ENCODE measurements at places on chromosomes 1 and 21.

DNA sequence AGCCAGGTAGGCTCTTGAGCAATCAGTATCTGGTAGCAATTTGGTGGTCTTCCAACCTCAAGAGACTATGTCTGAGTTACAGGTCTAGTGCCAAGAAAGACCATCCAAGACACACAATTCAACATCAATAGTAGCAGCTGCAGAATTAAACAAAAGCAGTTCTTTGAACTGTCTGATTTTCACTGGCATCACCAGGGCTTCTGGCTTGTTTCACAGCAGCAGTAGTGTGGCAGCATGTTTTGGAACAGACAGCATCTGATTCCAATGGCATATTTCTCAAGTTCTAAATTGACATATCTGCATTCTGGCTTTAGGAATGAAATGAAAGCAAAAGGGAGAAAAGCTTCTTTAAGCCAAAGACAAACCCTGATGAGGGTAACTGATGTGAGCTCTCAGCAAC is 334.7 kb upstream of the PRMT6 start:
- DNase-seq, result no peak

GRCh38 chr1:202005958-202006357 is 4.4 kb upstream of the ELF3 start:
- DNase-seq, result no peak

DNA sequence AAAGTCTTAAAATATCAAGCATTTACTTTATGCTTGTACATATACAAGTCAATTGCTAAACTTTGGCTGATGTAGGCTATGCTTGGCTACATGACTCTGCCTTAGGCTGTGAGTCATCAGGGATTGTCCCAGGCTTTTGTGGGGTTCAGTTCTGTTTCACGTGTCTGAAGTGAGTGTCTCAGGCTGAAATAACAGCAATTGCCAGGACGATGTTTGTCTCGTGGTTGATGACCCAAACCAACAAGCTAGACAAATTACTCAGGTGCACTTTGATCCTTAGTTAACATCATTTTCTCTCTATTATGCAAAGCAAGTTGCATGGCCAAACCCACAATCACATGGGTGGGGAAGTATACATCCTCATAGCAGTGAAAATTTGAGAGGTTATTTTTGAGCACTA is 410.1 kb downstream of the BRINP3 start:
- DNase-seq, result no peak

DNA sequence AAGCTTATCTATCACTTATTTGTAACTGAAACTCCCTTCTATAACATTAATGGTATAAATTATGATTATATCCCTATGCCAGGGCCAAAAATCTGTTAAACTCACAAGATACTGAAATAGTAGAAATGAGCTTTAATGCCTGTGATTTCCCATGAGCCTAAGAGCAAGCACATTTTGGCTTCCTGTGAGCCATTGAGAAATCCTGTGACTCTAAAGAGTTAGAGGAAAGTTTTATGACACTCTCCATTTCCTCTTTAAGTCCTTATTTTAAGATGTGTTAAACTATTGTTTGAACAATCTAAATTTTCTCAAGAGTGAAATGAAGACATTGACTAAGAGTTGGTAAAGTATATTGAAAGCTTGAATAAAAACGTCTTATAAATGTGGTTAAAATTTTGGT is 45.6 kb downstream of the SUCO start:
- no peak for DNase-seq

DNA sequence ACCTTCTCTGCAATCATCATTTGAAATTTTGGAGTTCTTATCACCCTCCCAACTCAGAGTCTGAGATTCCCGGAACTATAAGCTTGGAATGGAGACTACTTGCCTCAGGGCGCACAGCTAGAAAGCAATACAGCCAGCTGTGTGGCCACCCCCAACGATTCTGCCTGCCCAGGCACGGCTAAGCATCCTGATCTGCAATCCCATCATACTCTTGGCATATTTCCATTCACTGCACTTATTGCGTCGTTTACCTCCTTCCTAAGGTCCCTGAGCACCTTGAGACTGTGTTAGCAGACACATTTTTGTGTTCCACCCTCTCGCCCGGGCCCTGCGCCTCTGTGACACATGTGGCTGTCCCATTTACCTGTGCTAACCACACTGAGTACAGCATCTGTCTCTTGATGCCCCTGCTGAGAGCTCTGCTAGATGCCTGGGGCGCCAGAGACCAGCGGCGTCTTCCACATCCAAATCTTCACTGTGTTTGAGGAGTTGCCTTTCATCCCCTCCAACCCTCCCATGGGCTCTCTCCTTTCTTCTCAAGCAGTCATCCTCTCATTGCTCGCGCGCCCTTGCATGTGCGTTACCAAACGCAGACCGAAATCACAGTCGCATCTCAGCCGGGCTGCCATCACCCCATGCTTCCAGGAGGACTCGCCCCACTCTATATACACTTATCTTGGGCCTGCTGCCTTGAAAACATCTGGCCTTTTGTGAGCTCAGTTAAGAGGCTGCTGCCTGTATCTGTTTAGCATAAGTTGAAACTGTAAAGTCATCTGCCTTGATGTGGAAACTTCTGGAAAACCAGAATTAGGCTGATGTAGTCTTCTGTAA is 3.5 kb upstream of the CLDN19 start:
- DNase-seq, result no peak

DNA sequence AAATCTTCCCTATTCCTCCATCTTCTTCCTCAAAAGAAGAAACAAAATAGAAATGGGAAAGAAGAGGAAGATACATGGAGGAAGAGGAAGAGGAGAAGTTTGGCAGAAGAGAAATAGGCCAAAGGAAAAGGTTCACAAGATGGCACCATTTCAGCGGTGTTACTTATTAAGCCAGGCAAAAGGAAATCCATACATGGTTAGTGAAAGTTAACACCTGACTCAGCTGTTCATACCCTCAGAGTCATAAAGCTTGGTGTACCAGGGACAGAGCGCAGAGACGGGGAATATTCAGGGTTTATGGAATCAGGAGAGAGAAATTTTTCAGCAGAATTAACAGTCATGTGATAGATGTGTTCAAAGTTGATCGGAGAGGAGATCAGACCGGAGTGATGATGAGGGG is 70.6 kb downstream of the COQ8A start:
- no peak for DNase-seq

GRCh38 chr1:234997201-234997895 is 131.3 kb downstream of the TOMM20 start:
- DNase-seq, result no peak

GRCh38 chr1:45348609-45348965 is 8.3 kb upstream of the MUTYH start:
- DNase-seq, result no peak

- no peak for DNase-seq
These were observed 987 bp downstream of the DYNLT4 start for GRCh38 chr1:44806025-44806703.

DNA sequence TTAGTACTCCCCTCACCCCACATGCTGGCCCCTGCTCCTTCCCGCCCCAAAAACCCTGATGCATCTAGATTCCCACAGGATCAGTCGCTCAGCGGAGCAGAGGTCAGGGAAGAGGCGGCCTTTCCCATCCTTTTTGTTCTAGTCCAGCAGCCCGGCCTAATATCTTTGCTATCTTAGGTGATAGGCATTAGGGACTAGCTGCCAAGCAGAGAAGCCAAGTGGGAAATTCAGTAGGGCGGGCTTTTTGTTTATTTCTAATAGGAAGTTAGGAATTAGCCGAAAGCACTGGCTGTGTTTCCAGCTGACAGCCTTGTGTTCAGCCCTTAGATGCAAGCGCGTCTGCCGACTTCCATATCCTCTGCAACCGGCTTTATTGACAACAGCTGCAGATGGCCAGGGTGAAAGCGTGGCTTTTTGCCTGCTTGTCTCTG is 59.0 kb upstream of the BCAR3 start:
- DNase-seq, result peak; percentile 80

DNA sequence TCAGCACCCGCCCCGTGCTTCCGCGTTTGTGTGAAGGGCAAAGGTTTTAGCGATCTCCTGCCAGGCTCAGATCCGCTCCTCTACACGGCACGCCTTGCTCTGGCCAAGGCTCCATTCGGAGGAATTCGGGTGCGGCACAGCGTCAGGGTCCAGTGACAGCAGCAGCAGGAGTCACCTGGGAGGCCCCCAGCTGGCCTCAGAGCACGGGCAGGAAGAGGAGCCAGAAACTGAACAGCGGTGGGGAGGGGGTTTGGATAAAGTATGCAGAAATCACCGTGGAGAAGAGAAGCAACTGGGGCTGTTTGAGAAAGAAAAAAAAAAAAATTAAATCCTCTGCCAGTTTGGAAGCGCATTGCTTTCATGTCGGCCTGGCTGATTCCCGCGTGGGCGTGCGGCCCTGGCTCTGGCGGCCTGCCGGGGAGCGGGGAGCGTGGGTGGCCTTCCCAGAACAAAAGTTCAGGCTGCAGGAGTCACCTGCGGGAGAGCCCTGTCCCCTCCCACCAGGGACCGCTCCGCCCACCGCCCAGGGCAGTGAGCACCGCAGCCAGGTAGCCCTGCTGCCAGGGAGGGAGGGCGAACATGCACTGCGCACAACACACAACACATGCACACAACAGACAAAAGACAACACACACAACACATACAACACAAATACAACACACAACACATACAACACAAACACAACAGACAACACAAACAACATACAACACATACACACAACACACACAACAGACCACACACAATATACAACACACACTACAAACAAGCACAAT is 107.6 kb downstream of the ETS2 start:
- DNase-seq, result no peak

DNA sequence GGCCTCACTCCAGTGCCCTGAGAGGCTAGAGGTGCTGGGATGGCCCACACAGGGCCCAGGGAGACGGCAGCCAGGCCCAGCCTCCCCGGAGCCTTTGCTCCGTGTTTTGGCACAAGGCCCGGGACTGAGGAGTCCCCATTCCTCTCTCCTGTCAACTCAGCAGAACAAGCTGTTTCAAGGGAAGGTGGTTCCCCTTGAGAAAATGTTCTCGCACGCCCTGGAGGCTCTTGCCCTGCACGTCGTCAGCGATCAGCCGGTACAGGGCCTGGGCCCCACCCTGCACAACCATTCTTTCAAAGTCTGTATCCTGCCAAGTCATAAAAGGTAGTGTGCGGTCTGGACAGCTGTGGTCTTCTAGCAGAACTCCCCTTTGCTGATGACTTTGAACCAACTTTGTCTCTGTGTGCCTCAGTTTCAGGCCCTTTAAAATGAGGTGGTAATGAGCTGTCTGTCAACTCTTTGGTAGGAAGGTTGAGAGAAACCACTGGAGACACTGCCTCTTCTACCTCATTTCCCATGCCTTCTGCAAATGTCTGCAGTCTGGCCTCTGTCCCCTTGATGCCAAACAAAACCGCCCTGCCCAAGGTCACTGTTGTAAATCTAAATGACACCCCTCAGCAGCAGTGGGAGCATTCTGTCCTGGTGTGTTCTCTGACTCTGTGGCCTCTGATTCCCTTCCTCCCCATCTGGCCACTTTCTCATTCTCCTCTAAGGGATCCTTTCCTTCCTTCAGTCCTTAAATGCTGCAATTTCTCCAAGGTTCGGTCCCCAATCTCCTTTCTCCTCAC is 138.6 kb upstream of the JUN start:
- no peak for DNase-seq

DNA sequence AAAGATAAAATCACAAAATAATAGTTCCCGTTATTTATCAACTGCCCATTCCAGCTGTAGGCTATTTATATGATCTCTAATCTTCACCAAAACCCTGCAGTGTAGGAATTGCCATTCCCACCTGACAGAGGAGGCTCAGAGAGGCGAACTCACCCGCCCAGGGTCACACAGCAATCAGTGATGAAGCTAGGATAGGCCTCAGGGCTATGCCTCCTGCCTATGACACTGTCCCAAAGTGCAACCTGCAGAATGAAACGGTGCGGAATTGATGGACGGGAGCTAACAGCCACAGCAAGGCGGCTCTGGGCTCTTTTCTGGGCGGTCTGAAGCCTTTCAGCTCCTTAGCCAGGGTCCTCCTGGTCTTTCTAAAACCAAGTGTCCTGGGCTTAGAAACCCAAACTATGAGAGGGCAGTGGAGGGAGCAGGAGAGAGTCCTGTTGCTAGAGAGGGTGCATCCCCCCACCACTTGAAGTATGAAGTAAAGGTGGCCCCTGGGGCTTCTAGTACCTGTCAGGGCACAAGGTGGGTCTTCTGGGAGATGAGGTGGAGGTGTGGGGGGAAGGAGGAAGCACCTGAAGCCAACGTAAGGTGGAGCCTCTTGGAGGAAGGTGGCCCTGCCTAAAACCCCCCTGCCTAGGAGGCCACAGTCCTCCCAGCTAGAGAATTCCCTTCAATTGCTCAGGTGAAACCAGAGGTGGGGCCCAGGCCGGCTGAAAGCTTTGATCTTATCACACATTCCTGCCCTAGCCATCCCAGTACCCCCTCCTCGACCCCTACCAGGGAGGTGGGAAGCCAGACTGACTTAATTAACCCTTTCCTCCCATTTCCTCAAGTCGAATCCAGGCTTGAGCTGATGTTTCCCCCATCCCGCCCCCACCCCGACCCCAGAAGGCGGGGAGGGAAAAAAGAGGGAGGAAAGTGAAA is 14.8 kb downstream of the HSPG2 start:
- DNase-seq, result no peak

DNA sequence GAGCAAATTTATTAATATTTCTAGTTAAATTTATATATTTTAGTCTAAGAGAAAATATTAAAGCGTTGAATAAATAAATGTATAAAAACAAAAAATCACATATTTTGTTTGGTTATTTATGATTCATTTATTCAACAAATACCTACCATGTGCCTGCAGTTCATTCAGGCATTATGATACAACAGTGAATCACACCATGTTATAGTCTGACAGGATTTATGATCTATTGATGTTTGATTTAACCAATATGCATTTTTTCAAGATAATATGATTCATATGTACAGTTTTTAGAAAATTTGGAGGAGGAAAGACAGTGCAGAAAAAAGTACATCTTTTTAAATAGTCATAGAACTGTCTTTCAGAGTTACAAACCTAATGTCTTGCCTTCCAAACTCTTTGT is 7.4 kb upstream of the TRIM58 start:
- DNase-seq, result no peak

DNA sequence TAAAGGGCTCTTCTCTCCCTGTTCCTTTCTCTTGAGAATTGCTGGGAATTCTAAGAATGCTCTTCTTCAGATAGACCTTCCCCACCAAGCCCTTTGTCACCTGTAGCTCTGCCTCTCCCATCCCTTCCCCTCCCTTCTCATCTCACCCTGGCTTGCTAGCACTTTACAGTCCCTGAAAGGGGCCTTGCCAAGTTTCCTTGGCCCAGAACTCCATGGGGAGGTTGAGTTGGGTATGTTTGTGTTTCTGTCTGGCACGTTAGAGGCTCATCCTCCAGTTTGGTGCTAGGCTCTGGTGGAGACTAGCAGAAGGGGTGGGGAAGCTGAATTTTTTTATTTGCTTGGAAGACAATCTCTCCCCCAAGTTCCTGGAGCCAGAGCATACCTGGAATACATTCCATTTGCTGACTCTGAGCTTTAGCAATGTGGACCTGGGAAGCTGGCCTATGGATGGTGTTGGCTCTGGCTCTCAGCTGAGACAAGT is 4.9 kb downstream of the CGN start:
- DNase-seq, result no peak

GRCh38 chr1:15943992-15944307 is 32.0 kb downstream of the ZBTB17 start:
- DNase-seq, result no peak
